Inflammatory macrophage treated with lipopolysaccharide for 4 hours (primary cell): ENCODE measurements at places on chromosomes 4 and X.

- no peak for DNase-seq
These were observed 33.0 kb downstream of the FREM3 start for GRCh38 chr4:143667461-143667860.

- no peak for DNase-seq
These were observed 15.6 kb downstream of the SRPX start for GRCh38 chrX:38205039-38205438.

DNA sequence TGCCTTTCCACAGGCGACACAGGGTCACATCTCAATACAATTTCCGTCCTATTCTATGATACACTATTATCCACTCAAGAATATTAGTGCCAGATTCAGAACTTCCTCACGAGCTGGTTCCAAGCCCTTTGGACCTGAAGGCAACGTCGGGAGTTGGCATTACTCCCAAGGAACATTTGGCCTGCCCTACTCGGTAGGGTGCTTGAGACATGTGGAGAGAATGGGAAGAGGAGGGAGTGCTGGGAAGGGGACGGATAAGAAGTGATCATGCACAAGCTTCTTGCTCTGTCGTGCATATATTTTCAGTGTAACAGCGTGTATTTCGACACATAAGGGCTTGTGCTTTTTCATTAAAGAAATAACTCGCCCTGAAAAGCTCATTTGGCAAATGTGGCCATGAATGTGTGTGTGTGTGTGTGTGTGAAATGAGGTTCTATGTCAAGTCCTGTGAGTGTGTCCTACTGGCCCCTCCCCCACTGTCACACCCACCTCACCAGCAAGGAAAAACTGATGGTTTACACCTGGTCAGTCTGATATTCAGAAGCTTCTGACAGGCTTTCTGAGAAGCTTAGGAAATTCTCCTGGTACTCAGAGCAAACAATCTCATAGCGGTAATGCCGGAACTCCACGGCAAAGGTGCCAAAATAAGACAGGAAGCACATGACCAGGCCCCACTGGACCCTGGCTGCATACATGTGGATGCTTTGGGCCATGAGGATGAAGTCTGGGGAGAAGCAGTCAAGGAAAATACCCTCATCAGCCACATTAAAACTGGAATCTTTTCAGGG lies 54.8 kb downstream of the ENOPH1 start:
- no peak for DNase-seq

- no peak for DNase-seq
These were observed 21.5 kb downstream of the PRRG1 start for GRCh38 chrX:37370499-37371141.

- no peak for DNase-seq
These were observed 155.3 kb upstream of the TEX13A start for GRCh38 chrX:105375816-105376215.
